ENCODE measurements at places on chromosomes 6 and 20. TPM values are rescaled to one million over a fixed set of nuclear protein-coding genes. Genes with fewer than 3 reads are reported as not detected.

Gene DNAJC5
- total RNA-seq, result 64.2 TPM

Gene VWA7
- total RNA-seq, result 0.19 TPM

Gene F13A1
- not detected for total RNA-seq

Gene SLC26A8
- total RNA-seq, result not detected

Gene CGA
- not detected for total RNA-seq

Gene LAMP5
- total RNA-seq, result not detected

Measured in hair follicular keratinocyte (primary cell).